ENCODE measurements at places on chromosomes 7 and 10. TPM values are rescaled to one million over a fixed set of nuclear protein-coding genes. Genes with fewer than 3 reads are reported as not detected.

DNA sequence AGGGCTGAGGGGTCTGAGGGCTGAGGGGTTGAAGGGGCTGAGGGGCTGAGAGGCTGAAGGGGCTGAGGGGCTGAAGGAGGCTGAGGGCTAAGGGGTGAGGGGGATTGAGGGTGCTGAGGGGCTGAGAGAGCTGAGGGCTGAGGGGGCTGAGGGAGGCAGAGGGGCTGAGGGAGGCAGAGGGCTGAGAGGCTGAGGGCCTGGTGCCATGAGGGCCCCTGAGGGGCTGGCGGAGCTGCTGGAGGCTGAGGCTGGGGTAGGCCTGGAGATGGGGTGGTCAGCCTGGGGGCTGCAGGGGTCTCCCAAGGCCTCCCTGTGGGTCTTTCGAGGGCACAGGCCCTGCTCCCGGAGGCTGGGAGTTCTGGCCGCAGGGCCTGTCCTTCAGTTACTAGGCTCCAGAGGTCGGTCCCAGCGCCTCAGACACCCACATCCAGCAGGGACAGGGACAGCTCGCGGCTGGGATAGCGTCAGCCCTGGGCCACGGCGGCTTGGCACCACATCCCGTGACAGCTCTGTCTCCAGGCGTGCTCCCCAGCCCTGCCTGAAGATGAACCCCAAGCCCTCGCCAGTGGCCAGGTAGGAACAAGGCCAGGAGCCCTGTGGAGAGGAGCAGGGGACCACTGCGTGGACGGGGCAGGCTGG, 16.9 kb downstream of the MYO1G start:
- no peak for DNase-seq

DNA sequence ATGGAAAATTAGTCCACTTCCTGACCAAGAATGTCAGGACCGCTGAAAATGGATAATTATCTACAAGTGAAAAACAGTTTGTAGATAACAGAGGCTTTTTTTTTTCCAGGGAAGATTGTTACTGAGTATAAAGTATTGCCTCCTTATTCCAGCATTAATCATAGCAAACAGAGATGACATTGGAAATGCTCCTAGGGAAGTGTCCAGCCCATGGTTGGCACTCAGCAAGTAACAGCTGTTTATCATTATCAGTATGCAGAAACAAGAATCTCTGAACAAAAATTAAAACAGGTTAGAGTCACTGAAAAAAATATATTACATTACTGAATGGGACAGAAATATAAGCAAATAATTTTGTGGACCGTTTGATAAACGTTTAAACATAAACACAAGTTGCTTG, 14.6 kb downstream of the FGL2 start:
- no peak for DNase-seq

DNA sequence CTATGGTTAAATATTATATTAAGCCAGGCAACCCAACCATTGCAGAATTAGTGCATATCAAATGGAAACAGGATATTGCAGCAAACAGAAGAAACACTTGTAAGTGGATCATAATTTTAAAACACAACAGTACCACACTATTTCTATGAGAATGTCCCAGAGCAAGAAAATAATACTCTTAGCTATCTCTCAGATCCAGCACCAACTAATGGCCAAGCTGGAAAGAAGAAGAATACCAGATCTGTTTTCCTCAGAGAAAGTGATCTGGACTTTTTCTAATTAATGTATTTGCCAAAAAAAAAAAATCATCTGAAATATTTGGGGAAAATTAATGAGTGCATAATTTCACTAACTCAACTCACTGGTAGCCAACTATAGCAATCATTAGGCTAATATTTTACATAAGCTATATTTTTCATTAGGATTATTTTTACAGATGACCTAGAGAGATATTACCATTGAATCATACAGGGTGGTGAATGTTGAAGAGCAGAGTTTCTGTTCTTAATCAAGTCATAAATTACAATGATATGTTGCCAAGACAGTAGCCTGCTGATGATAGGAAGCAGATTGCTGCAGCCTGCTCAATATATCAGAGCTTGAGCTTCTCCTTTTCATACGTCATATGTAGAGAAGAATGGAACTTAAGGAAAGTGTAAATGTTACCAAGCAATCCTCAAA, 995.4 kb upstream of the LRRN3 start:
- DNase-seq: no peak

Gene TDRD1
- 0.22 TPM for polyA plus RNA-seq

- DNase-seq: no peak
Measured at GRCh38 chr10:62960416-62960815, 144.2 kb upstream of the EGR2 start.

- no peak for DNase-seq
Measured at GRCh38 chr7:37698276-37698675, 14.7 kb downstream of the GPR141 start.

Gene EBLN1
- polyA plus RNA-seq: not detected

DNA sequence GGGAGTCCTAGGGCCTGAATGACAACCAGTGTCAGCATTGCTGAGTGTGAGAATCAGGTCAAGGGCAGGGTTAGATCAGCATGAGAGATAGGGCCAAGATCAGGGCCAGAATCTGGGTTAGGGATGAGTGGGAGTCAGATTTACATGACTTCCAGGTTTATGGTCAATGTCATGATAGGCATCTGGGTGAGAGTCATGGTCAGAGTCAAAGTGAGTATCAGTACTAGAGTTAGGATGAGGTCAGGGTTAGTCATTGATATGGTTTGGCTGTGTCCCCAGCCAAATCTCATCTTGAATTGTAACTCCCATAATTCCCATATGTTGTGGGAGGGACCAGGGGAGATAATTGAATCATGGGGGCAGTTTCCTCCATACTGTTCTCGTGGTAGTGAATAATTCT, 12.3 kb downstream of the MRPS24 start:
- no peak for DNase-seq

DNA sequence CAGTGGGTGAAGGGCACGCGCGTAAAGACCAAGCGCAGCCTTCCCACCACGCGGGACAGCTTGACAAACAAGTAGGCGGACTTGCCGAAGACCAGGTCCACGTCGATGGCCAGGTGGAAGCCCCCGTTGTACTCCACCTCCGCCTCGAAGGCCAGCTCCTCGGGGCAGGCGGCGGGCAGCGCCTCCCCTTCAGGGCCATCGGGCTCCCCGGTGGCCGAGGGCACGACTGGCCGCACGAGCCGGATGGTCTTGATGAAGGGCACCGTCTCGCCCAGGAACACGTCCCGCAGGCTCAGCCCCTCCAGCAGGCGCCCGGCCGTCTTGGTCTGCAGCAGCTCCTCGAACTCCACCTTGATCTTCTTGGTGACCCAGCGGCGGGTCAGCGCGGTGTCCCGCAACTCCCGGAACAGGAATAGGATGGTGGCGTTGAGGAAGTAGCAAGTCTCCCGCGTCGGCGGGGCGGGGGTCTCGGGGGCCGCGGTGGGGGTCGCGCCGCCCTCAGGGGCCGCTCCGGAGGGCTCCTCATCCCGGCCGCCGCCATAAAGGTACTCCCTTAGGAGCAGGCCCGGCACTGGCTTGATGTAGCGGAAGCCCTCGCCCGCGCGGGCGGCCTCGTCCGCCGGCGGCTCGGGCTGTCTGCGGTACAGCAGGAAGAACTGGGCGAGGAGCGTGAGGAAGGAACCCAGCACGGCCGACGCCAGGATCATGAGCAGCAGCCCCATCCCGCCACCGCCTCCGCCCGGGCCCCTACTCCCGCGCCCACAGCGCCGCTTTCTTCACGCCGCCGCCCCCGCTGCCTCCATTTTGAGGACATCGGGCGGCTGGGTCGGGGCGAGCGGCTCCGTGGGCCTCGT, 507 bp downstream of the PDZD8 start:
- peak; percentile 41 for DNase-seq

Data from heart right ventricle (tissue), 16 donors.